Skeletal muscle cell (primary cell): ENCODE measurements at places on chromosomes 16 and 17.

GRCh38 chr17:65756760-65757159 lies 195.3 kb upstream of the AXIN2 start:
- DNase-seq: no peak

GRCh38 chr16:75710344-75710743 lies 9.1 kb upstream of the DUXB start:
- no peak for DNase-seq

- DNase-seq: no peak
Measured at GRCh38 chr17:48567209-48567608, 10.9 kb downstream of the HOXB4 start.

- DNase-seq: no peak
Measured at GRCh38 chr16:26365161-26365940, 673.6 kb downstream of the HS3ST4 start.

DNA sequence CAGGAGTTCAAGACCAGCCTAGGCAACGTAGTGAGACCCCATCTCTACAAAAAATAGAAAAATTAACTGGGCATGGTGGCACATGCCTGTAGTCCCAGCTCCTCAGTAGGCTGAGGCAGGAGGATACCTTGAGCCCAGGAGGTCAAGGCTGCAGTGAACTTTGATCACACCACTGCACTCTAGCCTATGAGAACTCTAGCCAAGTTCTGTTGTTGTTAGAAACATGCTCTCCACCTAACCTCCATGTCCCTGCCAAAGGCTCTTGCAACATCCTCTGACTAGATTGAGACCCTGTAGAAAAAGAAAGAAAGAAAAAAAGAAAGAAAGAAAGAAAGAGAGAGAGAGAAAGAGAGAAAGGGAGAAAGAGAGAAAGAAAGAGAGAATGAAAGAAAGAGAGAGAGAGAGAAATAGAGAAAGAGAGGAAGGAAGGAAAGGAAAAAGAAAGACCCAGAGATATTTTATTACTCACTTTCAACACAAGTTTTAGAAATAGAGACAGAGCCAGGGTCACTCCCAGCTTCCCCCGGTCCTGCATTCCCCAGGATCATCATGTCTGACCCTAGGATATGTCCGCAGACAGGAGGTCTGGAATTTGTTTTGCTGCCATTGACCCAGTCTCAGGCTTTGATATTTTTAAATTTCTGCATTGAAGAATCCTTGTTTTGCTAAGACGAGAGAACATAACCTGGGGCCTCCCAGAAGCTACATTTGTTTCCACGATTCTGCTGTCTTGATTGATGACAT lies 376.5 kb upstream of the CDH5 start:
- no peak for DNase-seq

- no peak for DNase-seq
Measured at GRCh38 chr17:76478097-76478496, 10.7 kb downstream of the AANAT start.

GRCh38 chr16:90078579-90078895 lies 1.4 kb upstream of the PRDM7 start:
- no peak for DNase-seq

GRCh38 chr17:15464231-15464985 lies 3.0 kb downstream of the CDRT4 start:
- DNase-seq: no peak

- DNase-seq: peak; percentile 24
Measured at GRCh38 chr16:67594956-67595355, 32.6 kb downstream of the CTCF start.

DNA sequence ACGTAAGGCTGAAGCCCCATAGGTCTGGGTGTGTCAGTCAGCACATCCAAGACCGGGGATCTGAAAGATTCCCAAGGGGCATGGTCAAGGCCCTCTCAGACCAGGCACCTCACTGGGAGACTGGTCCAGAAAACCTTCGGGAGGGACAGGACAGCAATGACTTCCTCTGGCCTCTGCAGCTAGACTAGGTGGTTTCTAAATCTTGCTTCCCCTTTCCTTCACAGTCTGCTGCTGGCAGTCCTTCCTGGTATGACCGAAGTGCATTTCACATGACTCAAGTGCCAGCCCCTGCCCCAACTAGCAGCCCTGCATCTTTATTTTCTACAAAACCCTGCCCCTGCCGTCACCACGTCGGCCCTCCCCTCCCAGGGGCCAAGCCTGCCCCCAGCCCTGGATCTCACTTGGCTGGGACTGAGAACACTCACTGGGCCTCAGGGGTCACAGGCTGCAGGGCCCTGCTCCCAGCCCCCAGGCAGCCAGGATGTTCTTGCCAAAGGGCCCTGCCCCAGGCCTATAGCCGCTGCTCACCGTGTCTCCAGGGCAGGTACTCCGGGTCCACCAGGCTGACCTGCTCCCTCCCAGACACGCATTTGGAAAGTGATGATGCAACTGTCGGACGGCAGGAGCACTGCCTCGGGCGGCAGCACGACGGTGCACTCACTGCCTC lies 18.3 kb downstream of the POLR3K start:
- DNase-seq: no peak

DNA sequence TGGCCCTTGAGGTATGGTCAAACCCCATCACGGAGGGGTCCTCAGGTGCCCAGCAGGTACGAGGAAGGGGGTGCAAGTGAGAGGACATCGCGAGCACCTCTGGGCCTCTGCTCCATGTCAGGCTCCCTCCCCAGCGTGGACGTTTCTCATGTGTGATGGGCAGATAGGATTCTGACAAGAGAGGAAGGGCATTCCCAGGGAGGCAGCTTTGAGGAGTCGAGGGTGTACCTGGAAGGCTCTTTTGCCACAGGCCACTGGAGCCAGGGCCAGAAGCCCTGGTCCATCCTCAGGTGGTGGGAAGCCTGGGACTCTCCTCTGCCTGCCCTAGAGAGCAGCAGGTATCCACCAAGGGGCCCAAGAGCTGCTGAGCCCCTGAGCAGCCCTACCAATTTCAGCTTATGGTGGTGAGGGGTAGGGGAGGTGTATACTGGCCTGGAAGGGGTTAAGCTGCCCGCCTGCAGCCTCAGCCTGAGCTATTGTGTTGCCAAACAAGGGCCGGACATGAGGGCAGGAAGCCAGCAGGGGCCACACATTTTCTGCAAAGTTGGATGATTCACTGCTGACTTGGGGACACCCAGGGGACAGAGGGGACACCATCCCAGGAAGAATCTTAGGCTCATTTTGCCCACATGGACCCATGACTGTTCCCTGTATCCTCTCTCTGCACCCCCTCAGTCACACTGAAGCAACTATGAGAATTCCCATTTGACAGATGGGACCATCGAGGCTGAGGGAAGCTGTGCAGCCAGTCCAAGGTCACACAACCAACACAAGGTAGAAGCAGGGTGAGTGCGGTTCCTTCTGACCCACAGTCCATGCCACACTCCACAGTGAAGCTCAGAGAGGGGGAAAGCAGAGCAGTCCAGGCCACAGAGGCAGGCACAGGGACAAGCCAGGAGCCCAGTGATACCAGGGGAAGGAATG lies 1.7 kb downstream of the CDH5 start:
- no peak for DNase-seq

- peak; percentile 65 for DNase-seq
Measured at GRCh38 chr16:89192956-89193575, 7.3 kb downstream of the SLC22A31 start.

DNA sequence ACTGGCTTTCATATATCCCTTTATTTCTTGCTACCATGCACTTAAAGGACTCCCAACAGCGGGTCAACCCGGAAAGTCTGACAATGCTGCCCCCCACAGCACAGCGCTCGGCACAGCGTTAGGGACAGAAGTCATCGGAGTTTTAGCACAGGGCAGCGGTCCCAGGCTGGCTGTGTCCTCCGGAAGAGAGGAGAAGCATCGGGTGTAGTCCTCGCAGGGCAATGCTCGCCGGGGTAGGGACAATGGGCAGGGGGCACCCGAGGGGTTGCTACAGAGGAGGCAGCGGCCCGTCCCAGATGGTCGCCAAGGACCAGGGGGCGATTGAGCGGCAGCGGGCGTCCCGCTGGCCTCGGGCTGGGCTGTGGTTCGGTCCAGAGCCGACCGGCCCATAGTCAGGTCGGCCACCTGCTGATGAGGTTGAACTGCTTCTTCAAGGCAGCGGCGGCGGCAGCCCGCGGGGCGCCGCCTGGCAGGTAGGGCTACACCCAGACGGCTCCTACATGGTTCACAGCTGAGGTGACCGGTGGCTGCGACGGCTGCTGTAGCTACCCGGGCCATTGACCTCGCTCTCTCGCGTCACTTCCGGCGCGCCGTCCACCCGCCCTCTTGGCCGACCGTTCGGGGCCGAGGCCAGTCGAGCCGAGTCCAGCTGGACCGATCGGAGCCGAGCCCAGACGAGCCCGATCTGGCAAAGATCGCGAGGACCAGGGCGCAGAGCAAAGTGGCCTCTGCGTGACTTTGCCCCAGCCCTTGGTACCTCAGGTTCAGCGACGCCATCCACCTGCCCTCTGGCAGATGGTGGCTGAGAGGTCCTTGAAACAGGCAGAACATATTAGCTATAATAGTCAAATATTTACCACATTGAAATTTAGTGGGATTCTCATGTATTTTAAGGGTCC lies 4.7 kb upstream of the LCMT1 start:
- DNase-seq: peak; percentile 33

- DNase-seq: no peak
Measured at GRCh38 chr17:82019690-82020571, 2.7 kb downstream of the CENPX start.

DNA sequence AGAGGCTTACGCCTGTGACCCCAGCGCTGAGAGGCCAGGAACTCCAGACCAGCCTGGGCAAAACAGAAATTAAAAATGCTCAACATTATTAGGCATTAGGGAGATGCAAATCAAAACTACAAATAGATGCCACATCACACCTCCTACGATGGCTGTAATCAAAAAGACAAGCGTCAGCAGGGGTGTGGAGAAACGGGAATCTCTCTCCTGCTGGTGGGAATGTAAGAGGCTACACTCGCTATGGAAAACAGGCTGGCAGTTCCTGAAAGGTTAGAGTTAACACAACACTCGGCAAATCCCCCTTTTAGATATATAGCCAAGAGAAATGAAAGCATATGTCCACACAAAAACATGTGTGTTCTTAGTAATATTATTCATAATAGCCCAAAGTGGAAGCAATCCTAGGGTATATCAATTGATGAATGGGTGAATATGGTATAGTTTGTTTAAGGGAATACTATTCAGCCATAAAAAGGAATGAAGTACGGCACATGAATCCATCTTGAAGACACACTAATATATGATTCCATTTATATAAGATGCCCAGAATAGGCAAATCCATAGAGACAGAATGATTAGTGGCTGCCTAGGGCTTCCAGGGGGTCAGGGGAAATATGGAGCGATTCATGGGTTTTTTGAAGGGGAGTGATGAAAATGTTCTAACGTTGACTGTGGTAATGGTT lies 1.8 kb upstream of the NPRL3 start:
- DNase-seq: no peak

- peak; percentile 5 for DNase-seq
Measured at GRCh38 chr16:77551357-77551756, 116.5 kb upstream of the ADAMTS18 start.

- DNase-seq: no peak
Measured at GRCh38 chr16:81327011-81327410, 12.2 kb downstream of the GAN start.
